ENCODE measurements at places on chromosomes 1 and 21.
A peak's percentile ranks its signal among the peaks of the same experiment; 100 is the strongest.

GRCh38 chr1:160910170-160910750 lies 25.3 kb upstream of the ITLN1 start:
- DNase-seq, result no peak

- DNase-seq, result no peak
These were observed 6.0 kb downstream of the COL9A2 start for GRCh38 chr1:40310983-40311642.

DNA sequence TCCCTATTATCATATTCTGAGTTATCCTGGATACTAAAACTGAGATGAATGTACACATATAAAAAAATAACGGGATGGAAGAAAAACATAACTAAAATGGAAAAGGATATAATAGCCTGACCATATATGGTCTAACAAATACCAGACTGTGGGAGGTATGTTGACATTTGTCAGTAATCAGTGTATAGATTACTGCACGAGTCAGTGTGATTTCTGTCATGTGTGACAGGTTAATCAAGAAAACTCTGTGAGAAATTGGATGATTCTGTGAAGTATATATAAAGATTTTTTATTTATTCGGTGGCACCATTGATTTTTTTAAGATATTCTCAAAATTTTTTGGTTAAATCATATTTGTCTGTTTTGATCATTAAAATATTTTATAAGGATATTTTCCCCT lies 547.3 kb upstream of the B3GALT2 start:
- DNase-seq, result no peak

- DNase-seq, result no peak
These were observed 7.1 kb upstream of the DDI2 start for GRCh38 chr1:15610167-15610566.

GRCh38 chr21:44517175-44517899 lies 22.7 kb downstream of the KRTAP10-1 start:
- DNase-seq, result peak; percentile 12

GRCh38 chr1:169528215-169529067 lies 42.7 kb upstream of the SLC19A2 start:
- DNase-seq, result no peak

DNA sequence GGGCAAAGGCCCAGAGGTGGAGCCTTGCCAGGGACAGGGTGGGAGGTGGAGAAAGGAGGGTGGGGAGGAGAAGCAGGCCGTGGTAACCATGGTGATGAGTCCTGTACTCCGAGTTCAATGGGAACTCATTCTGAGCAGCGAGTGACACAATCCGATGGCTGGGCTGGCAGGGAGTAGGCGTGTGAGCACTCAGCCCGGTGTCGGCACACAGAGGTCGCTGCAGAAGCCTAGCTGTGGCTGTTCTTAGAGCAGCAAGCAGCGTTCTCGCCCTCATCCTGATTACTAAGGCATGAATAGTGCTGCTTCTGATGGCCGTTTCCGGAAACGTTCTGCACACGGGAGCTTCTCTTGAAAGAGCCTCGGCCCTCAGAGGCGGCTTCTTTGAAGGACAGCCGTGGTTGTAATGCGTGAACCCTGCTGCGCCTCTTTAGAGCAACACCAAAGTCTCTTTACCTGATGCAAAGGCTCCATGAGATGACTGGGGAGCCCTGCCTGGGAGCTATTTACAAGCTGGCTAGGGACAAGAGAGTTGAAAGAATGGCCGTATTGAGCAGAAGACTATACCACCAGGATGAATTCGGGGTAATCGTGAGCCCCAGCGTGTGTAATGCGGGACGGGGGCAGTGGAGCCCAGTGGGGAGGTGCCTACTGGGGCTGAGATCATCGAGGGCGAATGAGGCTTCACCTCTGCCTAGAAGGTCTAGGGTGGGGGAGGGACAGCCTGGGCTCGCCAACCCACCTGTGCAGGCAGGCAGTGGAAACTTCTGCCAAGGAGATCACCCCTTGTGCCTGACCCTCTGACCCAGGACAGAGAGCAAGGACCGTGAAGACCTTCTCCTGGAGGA lies 72.8 kb upstream of the PAX7 start:
- DNase-seq, result peak; percentile 43

GRCh38 chr1:110570307-110570706 lies 35.9 kb downstream of the KCNA2 start:
- DNase-seq, result no peak

GRCh38 chr21:41925767-41926116 lies 28.1 kb downstream of the C2CD2 start:
- DNase-seq, result no peak

DNA sequence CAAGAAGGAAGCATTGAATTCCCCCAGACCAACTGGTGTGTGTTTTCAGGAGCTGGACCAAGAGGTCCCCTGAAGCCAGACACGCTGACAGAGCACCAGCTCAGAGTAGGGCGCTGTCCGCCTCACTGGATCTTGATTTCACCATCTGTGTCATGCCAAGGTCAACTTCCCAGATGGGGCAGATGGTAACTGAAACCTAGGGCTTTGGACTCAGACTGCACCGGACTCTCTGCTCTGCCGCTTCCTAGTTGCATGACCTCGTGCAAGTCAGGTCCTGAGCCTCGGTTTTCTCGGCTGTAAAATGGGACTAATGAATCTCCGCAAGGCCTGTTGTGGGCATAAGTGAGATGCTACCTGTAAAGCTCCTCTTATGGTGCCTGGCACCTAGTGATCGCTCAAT lies 17.9 kb upstream of the CASZ1 start:
- DNase-seq, result no peak

DNA sequence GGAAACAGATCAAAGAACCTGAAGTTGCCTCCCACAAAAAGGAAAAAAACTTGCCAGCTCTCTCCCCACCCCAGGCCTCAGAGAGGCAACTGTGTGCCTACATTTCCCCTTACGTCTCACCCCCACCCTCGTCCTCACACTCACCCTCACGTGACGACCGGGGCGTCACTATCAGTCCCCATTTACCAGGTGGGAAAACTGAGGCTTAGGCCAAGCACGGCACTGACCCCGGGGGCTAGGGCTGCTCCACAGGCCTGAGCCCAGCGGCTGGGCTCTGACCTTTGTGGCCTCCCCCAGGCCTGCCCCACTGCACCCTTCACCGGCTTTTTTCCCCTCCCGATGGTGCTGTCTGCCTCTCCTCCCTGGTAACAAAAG lies 51.5 kb upstream of the RUNX3 start:
- peak; percentile 55 for DNase-seq

- no peak for DNase-seq
These were observed 10.0 kb upstream of the IGSF3 start for GRCh38 chr1:116677474-116678062.

GRCh38 chr1:35173909-35174540 lies 18.9 kb downstream of the SFPQ start:
- no peak for DNase-seq

DNA sequence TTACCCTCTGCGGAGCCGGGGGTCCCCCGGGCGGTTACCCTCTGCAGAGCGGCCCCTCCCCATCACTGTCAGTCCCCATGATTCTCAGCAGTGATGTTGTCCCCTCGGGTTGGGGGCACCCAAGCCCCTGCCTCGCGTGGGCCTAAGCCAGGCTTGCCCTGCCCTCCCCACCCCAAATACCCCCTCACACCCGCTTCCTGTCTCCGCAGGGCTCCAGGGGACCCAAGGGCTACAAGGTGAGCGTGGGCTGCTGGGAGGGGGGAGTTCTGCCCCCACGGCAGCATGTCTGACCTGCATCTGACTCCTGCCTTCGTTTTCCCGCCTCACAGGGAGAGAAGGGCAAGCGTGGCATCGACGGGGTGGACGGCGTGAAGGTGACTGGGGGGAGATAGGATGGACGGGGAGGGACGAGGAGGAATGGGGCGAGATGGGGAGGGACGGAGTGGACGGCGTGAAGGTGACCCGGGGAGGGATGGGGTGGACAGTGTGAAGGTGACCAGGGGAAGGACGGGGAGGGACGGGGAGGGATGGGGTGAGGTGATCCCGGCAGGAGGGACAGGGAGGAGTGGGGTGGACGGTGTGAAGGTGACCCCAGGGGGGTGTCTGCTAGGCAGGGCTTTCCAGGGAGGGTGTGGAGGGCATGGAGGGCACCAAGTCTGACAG lies 8.6 kb downstream of the COL6A1 start:
- no peak for DNase-seq

DNA sequence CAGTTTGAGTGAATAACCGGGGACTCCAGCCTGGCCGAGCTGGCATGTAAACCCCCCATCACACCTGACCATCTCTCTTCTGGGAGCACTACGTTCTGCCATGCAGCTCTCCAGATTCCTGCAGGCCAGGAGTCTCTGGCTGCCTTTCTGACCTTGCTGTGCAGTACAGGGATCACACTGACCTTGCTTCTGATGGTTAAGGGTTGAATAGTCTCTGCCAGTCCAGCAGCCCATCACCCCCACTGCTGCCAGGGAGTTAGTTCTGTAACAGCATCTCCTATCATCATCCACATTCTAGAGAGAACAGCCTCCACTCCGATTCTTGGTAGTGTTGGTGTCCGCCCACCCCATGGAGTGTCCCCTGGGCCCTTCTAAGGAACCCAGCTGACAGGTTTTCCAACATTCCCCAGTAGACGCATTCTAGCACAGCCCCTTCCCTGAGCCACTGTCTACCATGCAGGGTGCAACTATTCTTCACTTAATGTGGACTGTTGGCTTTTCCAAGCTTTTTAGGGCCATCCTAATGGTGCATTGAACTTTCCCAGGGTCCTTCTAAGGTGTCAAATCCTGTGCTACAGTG lies 109.8 kb downstream of the RIPK4 start:
- no peak for DNase-seq

- no peak for DNase-seq
These were observed 2.5 kb upstream of the LHX8 start for GRCh38 chr1:75131565-75132241.

- DNase-seq, result no peak
These were observed 5.3 kb upstream of the SFT2D2 start for GRCh38 chr1:168220470-168220871.

DNA sequence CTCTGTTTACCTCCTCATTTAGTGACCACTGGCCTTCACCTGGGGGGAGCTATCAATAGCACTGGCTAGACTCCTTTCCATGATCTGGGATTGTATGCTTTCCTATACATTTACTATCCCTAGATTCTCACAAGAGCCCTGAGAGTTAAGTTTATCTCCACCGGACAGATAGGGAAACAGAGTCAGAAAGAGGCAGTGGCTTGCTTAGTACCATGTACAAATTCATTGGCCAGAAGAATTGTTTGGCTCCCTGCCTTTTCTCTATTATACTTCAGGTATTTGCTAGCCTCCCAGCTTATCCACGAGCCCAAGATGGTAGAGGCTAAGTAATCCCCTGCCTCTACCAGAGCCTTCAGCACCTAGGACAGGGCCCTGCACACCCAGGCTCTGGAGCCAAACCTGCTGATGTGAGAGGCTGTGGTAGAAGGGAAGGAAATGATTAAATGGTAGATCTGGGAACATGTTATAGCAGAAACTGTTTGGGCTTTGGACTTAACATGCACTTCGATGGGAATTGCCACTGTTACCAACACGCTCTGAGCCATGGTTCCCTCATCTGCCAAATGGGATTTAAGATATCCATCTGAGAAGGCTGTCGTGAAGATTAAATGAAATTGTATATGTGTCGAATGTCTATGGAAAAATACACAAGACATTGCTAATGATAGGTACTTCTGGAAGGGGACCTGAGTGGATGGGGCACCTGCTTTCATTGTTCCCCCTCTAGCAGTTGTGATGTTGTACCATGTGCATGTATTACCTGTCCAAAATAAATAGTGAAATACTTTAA lies 3.1 kb upstream of the BLACAT1 start:
- DNase-seq, result no peak

DNA sequence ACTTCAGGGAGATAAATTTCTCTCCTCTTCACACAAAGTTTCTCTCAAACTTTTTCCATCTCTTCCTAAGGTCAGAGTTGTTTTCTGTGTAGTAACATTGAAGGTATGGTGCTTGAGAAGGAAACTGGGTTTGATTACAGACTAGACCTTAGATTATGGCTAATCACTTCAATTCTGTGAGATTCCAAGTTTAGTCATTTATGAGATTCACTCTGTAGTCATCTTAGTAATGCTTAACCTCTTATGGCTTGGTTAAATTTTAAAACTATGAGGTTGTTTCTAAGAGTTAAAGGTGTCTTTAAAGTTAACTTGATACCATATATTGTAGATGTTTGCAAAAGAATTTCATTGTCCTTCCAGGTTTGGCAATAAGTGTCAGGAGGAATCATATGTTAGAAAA lies 1092.2 kb downstream of the KCNT2 start:
- DNase-seq, result no peak

- no peak for DNase-seq
These were observed 229.7 kb upstream of the CACYBP start for GRCh38 chr1:174769961-174770549.

GRCh38 chr1:193850745-193851144 lies 664.3 kb upstream of the B3GALT2 start:
- no peak for DNase-seq

GRCh38 chr1:239682046-239682445 lies 295.7 kb downstream of the CHRM3 start:
- no peak for DNase-seq

DNA sequence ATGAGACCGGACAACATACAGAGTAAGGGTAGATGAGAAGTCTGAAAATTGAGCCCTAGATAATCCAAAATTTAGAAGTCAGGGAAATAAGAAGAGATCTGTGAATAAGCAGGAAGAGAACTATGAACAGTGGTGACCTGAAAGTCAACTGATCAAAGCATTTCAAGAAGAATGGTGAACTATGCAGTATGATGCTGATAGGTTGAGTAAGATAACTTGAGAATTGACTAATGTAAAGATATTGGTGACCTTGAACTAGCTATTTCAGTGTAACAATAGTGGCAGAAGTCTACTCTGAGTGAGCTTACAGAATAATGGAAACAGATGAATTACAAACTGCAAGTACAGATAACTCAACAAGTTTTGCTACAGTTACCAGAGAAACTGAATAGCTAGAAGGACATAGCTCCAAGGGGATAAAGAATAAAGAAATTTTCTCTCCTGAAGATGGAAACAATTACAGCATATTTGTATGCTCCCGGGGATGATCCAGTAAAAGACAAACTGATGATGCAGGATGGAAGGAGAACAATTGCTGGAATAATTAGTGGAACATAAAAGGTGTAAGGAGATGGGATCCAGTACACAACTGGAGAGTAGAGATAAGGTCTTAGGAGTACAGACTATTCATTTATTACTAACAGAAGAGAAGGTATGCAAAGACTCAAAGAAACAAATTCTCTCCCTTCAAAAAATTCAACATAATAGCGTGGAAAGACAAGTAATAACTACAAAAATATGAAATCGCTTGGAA lies 10.9 kb downstream of the NRDC start:
- DNase-seq, result no peak

DNA sequence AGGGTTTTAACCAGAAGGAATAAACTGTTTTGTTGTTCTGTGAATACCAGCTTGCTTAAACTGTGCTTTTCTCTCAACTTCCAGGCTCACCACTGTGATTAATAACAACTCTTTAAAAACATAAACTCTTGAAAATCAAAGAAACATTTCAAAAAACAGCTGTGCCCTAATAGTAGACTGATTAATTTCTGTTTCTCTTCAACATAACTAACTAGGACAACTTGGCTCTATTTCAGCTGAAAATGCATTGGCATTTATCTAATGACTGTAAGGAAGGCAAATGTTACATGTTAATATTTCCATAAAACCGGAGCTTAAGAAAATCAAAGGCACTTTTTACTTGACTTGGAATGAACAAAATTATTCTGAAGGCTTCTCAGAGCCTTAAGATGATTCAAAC lies 656.1 kb upstream of the NEGR1 start:
- no peak for DNase-seq

Data from stimulated activated CD8-positive, alpha-beta memory T cell treated with anti-CD3 and anti-CD28 coated beads, Interleukin-15, amount 100 ng/mL, for 48 hours (primary cell).